ENCODE measurements at places on chromosomes 2 and 18. TPM values are rescaled to one million over a fixed set of nuclear protein-coding genes. Genes with fewer than 3 reads are reported as not detected.
A peak's percentile ranks its signal among the peaks of the same experiment; 100 is the strongest.

DNA sequence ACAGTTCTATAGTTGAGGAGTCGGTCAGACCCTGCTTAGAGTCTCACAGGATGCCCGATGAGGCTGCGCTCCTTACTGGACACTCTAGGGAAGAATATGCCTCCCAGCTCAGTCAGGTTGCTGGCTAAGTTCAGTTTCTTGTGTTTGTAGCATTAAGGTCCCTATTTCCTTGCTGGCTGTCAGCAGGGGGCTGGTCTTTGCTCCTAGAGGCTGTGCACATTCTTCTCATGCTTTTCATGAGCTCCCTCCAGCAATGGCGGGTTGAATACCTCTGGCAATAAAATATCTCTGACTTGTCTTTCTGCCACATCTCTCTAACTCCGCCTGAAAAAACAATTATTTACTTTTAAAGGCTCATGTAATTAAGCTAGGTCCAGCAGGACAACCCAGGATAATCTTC, 79.4 kb upstream of the DNAJC10 start:
- no peaks in the 10 kb centered on the region for H3K4me1 ChIP-seq
- no peak for DNase-seq
- H3K4me3 ChIP-seq, result no peak overlapping the region

- H3K4me1 ChIP-seq, result peaks cover 3% of the 10 kb centered on the region
- DNase-seq, result no peak
- no peak overlapping the region for H3K27ac ChIP-seq
- H3K4me3 ChIP-seq, result no peak overlapping the region
Observed at GRCh38 chr18:22228976-22229375, 59.6 kb downstream of the GATA6 start.

DNA sequence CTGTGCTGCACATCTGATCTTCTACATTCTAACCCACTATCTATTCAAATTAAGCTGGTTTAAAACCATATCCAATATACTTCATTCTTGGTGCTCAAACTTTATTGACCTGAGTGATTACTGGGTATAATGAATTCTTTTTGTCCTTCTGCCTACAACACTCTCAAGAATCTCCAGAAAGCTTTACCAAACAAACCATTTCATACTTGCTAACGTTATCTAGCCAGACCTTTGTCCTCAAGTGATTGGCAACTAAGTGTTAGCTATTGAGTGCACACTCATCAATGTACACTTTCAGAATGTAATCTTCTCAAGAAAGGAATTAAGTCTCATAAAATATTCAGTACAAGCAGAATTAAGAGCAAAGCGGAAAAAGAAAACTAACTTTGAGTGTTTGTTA, 1.4 kb downstream of the SUCLG1 start:
- H3K36me3 ChIP-seq, result no peaks in the 10 kb centered on the region
- DNase-seq, result no peak
- H3K27ac ChIP-seq, result no peak overlapping the region
- H3K4me3 ChIP-seq, result no peak overlapping the region

DNA sequence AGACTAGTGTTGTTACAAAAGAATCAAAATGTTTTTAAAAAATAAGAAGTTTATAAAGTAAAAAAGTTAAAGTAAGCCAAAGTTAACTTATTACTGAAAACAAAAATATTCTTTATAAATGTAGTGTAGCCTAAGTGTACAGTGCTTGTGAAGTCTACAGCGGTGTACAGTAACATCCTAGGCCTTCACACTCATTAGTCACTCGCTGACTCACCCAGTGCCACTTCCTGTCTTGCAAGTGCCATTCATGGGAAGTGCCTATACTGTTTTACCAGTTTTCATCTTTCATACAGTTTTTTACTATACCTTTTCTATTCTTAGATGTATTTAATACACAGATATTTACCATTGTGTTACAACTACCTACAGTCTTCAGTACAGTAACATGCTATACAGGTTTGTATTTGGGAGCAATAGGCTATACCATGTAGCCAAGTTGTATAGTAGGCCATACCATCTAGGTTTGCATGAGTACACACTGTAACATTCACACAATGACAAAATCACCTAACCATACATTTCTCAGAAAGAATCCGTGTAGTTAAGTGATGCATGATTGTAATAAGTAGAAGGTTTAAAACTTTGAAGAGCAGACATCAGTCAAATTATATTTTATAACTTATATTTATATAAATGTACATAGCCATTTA, 13.4 kb downstream of the SERPINB7 start:
- DNase-seq, result no peak
- no peaks in the 10 kb centered on the region for H3K27me3 ChIP-seq
- H3K36me3 ChIP-seq, result no peaks in the 10 kb centered on the region
- H3K4me1 ChIP-seq, result no peaks in the 10 kb centered on the region
- H3K4me3 ChIP-seq, result no peak overlapping the region

Gene PJVK
- 2.4 TPM for total RNA-seq

Gene SCYGR4
- not detected for total RNA-seq

- H3K27me3 ChIP-seq, result no peaks in the 10 kb centered on the region
- H3K27ac ChIP-seq, result no peak overlapping the region
- H3K36me3 ChIP-seq, result no peaks in the 10 kb centered on the region
- H3K4me3 ChIP-seq, result no peak overlapping the region
- H3K4me1 ChIP-seq, result no peaks in the 10 kb centered on the region
- DNase-seq, result no peak
Observed at GRCh38 chr2:165539985-165540384, 70.5 kb downstream of the CSRNP3 start.

GRCh38 chr2:111216811-111217652, 96.3 kb downstream of the BCL2L11 start:
- no peaks in the 10 kb centered on the region for H3K4me1 ChIP-seq
- DNase-seq, result no peak
- H3K27me3 ChIP-seq, result no peaks in the 10 kb centered on the region
- H3K4me3 ChIP-seq, result no peak overlapping the region
- no peak overlapping the region for H3K27ac ChIP-seq

- no peak overlapping the region for H3K27ac ChIP-seq
- peaks cover 16% of the 10 kb centered on the region for H3K4me1 ChIP-seq
- no peak for DNase-seq
- peaks cover 7% of the 10 kb centered on the region for H3K27me3 ChIP-seq
- no peak overlapping the region for H3K4me3 ChIP-seq
Observed at GRCh38 chr2:160271171-160272086, 71.4 kb upstream of the ITGB6 start.

DNA sequence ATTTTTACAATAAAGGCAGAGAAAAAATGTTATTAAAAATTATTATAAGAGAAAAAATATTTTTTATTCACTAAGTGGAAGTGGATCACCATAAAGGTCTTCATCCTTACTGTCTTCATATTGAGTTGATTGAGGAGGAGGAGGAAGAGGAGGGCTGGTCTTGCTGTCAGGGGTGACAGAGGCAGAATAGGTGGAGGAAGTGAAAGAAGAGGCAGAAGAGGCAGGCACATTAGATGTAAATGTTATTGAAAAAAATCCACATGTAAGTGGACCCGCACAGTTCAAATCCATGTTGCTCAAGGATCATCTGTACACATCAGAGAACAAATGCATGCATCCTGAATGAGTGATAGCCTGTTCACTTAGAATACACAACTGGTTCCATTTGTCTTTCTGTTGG, 6.4 kb upstream of the SPATS2L start:
- no peak overlapping the region for H3K4me3 ChIP-seq
- H3K4me1 ChIP-seq, result no peaks in the 10 kb centered on the region
- H3K36me3 ChIP-seq, result no peaks in the 10 kb centered on the region
- DNase-seq, result no peak

DNA sequence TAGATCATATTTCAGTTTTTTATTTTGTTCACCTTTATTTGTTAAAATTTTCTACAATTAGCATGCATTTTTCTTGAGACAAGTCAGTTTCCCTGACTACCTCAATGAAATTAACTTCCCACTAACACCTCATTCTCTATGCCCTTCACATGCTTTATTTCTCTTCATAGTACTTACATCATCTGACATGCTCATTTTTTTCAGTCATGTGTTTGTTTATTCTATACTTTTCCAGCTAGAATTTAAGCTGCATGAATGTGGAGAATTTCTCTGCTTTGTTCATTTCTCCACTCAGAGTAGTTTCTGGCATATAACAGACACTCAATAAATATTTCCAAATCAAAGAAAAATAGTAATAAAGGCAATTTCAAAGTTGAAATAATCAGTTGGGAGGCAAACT, 78.9 kb upstream of the SCN7A start:
- H3K27me3 ChIP-seq, result no peaks in the 10 kb centered on the region
- no peaks in the 10 kb centered on the region for H3K36me3 ChIP-seq
- no peak overlapping the region for H3K4me3 ChIP-seq
- no peak overlapping the region for H3K27ac ChIP-seq

GRCh38 chr2:15973481-15974401, 33.4 kb downstream of the MYCN start:
- no peaks in the 10 kb centered on the region for H3K4me1 ChIP-seq
- no peaks in the 10 kb centered on the region for H3K27me3 ChIP-seq
- no peaks in the 10 kb centered on the region for H3K36me3 ChIP-seq

- no peaks in the 10 kb centered on the region for H3K4me1 ChIP-seq
- H3K36me3 ChIP-seq, result no peaks in the 10 kb centered on the region
- DNase-seq, result no peak
Observed at GRCh38 chr18:77512152-77512551, 262.5 kb downstream of the GALR1 start.

DNA sequence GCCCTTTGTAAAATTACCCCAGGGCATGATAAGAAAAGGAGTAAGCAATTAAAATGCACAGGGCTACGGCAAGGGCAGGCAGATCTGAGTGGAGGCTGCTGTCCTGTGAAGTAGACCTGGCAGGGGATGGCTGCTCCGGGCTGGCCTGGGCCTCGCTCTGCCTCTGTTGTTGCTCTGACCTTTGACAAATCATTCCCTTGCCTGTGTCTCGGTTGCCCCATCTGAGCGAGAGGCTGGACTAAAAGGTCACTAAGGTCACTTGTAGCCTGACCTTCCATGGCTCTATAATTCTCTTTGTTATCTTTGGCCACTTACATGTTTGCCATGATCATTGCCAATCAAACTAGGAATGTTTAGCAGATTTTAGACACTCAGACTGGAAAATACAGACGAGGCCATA, 118.1 kb downstream of the KLHL29 start:
- no peak overlapping the region for H3K27ac ChIP-seq
- H3K4me1 ChIP-seq, result peaks cover 4% of the 10 kb centered on the region
- no peak for DNase-seq
- no peaks in the 10 kb centered on the region for H3K36me3 ChIP-seq

DNA sequence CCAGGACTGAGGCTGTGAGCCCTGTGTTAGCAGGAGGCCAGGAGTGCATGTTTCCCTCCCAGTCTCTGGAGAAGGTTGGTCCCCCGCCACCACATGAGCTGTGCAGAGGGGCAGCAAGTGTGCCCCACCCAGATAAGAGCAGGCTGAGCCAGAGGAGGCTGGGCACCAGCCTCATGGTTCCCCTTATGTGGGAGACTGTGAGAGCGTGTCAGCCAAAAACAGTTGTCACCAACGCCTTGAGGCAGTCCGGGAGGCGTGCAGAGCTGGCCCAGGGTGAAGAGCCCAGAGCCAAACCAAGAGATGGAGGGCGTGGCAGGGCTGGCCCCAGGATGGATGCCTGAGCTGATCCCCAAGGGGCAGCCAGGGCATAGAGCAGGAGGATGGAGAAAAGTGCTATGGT, 128.7 kb upstream of the GLI2 start:
- H3K4me3 ChIP-seq, result no peak overlapping the region
- no peaks in the 10 kb centered on the region for H3K4me1 ChIP-seq
- H3K27me3 ChIP-seq, result no peaks in the 10 kb centered on the region
- H3K27ac ChIP-seq, result no peak overlapping the region
- H3K36me3 ChIP-seq, result no peaks in the 10 kb centered on the region
- DNase-seq, result no peak

GRCh38 chr2:234395891-234396420, 100.9 kb downstream of the ARL4C start:
- no peak overlapping the region for H3K27ac ChIP-seq
- H3K36me3 ChIP-seq, result no peaks in the 10 kb centered on the region
- no peaks in the 10 kb centered on the region for H3K4me1 ChIP-seq
- H3K27me3 ChIP-seq, result no peaks in the 10 kb centered on the region

Gene SLC9A4
- total RNA-seq, result not detected

Gene LRRC30
- total RNA-seq, result not detected

DNA sequence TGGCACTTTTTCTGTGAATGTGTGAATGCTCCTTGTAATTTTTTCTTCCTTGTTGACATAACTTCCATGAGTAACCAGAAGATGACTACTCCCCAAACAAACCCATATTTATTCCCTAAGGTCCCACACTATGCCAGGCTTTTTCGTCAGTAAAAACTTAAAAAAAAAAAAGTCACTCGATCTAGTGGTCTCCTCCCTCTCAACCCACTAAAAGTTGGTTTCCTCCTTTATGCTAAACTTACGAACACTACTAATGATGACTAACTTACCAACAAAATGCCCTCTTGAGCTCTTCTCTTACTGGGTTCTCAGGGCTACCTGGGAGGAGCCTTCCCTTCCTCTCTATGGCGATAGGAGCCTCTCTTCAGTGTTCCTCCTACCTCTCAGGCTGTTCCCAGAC, 18.2 kb downstream of the ACVR1 start:
- DNase-seq, result no peak
- H3K36me3 ChIP-seq, result no peaks in the 10 kb centered on the region
- H3K4me1 ChIP-seq, result peaks cover 4% of the 10 kb centered on the region

DNA sequence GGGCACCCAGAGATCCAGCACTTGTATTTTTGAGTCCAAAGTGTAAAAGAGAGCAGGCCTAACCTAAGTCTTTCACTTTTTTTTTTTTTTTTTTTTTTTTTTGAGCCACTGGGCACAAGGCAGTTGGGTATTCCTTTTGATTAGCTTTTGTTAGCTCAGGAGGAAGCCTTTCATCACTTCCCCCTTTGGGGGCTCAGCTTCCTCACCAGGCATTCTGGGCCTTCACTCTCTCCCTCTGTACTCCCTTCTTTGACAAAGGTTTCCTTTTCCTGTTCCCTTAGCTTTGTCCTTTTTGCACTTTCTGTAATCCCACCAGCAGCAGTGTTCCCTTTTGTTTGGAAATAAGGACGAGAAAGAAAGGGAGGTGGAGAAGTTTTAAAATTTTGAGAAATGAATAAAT, 88.2 kb downstream of the PKP4 start:
- no peak for DNase-seq
- H3K4me3 ChIP-seq, result no peak overlapping the region
- H3K27ac ChIP-seq, result 0 out of 2 replicates have a peak overlapping the region, but pooled peaks have one; percentile 14
- no peaks in the 10 kb centered on the region for H3K27me3 ChIP-seq
- H3K4me1 ChIP-seq, result no peaks in the 10 kb centered on the region
